Activated T-helper 9 cell treated with anti-CD3 and anti-CD28 coated beads, Interleukin-2, amount 50 U/mL, for 16 hours (primary cell): ENCODE measurements at places on chromosomes 2 and 18.

DNA sequence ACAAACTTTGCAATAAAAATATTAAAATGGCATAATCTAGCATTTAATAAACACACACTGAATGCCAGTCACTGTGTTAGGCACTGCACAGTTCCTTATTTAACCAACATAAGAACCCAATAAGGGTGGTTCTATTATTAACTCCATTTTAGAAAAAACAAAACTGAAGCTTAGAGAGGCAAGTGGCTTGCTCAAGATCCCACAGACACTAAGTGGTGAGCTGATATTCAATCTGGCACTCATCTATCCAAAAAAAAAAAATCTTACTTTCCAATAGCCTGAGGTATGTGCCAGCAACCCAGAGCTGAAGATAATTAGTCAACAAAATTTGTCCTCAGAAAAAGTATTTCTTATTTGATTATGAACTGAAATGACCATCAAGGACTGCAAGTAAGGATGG, 799 bp downstream of the CYTIP start:
- DNase-seq, result no peak

DNA sequence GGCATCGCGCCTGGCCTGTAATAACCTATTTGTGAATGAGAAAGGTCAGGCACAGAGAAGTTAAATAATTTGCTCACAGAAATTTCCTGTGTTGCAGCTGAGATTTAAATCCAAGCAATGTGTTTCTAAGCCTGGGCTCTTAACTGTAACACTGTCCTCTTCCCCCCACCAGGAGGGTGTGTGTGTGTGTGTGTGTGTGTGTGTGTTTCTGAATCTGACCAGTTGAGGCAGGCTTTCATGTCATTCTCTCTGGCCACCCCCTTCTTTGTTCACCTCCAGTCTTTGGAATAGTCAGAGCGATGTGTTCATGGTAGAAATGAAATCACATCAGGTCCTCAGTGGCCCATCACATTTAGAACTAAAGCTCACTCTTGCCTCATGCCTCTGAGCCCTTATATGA, 81.2 kb downstream of the NEDD4L start:
- DNase-seq, result no peak

DNA sequence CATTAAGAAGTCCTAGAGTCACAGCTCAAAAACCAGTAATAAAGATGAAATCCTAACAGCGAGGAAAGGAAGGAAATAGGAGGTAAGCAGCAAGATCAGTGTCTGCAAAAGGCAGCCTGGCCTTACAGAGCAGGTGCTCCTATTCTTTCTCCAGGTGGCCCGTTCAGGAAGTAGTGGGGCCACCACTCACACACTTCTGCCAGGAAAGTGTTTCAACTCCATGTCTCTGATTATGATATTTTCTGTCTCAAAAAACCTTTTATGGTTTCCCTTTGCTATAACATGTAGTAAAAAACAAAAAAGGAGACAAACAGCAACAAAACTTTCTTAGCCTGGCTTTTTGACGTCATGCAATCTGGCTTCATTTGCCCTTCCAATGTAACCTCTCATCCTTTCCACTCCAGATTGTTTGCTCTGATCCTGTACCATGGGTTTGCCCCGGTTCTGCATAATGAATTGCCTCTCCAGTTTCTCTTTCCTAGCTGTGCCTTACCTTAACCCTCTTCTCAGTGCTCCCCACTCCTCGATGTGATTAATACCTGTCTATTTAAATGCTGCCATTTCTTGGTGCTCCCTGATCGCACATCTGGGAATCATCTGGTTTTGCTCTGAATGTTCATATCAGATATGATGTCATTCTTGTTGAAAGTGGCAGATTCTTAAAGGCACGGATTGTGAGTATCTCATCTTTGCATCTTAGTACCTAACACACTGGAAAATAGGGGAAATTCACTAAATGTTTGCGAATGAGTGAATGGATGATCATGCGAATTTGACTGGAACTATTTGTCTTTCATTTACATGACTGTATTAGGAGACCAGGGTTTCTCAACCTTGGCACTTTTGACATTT, 50.6 kb upstream of the PTPRM start:
- no peak for DNase-seq

- DNase-seq, result no peak
Measured at GRCh38 chr2:6368281-6368680, 497.4 kb downstream of the CMPK2 start.
